ENCODE measurements at places on chromosomes 2 and 18.

DNA sequence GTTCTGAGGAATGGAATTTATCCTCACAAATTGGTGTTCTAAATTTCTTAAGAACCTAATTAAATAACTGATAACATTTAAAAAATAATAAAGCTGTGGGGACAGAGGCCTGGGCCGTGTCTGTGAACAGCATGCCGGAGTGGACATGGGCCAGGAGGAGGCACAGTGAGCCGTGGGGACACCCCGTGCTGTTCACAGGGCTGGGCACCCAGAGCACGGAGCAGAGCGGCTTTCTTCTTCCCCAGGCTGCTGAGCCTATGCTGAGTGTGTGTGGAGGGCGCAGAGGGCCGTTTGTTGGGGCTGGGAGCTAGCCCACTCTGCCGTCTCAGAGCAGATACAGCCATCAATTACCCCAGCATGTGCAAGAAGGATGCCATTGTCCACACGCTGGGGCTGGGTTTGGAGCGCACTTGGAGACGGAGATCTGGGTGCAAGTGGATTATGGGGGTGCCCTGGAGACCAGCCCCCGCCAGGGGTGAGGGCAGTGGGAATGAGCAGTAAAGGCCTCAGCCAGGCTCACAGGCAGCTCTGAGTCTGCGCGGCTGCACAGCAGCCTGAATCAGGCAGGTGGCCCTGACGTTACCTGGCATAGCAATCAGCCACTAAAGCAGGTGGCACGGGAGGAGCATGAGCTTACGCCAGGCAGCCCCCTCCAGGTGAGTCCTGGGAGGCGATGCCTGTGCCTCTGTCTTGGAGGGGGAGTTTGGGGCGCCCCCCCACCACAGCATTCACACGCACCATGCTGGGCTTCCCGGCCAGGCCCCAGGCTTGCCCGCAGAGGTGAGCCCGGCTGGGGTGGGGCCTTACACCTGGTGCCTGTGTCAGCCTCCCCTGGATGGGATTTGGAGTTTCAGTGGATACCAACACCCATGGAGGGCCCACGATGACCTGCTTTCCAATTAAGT lies 52.1 kb upstream of the SLC66A3 start:
- no peak for DNase-seq

DNA sequence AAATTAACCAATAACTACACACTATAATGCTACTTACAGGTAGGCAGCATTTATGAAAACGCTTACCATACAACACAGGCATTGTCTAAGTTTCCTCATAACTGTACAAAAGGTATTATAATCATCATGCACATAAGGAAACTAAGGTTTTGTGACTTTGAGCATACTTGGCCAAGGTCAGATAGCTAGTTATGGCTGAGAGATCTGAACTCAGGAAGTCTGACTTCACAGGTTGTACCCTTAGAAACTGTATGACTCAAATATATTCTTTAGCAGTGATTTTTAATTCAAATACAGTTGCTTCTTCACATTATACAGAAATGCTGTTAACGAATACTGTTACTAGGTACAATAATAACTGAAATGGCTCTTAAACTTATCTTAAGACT lies 89.3 kb downstream of the TRIP12 start:
- DNase-seq = peak; percentile 15

- DNase-seq = no peak
Observed at GRCh38 chr18:25097057-25097456, 254.9 kb downstream of the ZNF521 start.

GRCh38 chr2:46848447-46848846 lies 67.2 kb downstream of the MCFD2 start:
- no peak for DNase-seq

DNA sequence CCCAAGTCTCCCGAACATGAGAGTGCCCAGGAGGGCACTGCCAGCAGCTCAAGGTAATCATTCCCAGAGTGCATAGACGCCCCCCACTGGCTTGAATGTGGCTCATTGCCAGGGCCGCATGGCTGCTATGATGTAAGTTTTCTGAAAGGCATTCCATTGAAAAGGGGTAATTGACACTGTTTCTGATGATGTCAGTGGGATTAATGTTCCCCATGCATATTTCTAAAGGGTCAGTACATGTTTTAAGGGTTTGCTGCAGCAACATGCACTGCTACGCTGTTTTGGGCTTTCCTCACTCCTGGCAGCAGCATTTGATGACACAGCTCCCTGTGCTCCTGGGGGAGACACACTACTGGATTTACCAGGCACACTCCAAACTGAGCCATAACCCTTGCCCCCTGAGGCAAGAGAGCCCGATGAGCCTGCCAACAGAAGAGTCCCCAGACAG lies 36.7 kb downstream of the KIAA2012 start:
- no peak for DNase-seq

DNA sequence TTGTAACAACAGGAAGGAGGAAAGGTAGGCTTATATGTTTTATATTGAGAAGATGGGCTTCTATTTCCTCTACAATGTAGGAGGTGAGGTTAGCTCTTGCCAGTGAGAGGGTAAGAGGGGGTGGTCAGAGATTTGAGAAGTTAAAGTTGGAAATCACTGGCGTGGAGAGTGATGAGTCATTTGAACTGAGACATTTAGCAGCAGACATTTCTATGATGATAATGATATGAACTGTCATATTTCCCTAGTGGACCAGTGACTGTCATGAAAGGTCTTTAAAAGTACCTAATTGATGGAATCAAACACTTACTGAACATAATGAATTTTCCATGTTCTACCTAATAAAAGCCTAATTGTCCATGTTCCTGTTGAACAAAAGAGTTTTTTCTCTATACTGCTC lies 126.1 kb downstream of the FAM161A start:
- no peak for DNase-seq

DNA sequence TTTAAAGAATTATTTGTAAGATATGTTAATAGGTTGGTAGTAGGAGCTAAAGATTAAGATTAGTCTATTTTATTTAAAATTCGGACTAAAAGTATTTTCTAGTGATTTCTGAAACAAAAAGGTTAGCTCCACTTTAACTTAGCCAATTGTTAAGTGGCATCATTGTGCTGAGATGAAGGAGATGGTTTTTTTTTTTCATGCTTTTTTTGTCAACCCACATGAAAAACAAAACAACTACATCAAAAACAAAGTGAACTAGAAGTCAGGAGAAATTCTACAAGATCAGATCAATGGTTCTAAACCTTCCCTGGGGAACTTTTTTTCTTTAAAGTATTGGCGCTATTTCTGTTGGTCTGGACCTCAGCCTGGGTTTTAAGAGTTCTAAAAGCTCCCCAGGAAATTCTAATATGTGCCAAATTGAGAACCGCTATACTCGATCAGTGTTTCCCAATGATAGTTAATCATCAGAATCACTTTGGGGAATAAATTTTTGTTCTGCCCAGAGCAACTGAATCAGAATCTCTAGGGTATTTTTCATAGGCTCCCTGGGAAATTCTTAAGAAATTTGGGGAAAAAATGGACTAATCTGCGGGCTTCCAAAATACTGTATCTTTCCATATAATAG lies 2.3 kb downstream of the ZC3H6 start:
- DNase-seq = peak; percentile 7

DNA sequence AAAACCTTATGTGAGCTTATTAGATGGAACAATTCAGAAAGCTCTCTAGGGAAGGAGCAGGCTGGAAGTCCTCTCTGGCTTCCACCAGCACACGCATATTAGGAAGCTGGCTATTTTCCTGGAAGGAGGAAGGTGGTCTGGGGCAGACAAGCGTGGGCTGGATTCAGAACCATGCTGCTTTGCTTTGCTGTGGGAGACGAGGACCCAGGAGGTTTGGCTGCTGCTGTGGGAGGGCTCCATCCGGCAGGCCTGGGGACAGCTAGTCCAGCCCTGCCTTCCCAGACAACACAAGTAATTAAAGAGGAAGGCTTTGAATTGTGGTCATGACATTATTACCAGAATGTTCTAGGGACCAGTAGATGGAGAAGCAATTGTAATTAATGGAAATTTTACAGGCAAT lies 238.8 kb upstream of the MYT1L start:
- no peak for DNase-seq

DNA sequence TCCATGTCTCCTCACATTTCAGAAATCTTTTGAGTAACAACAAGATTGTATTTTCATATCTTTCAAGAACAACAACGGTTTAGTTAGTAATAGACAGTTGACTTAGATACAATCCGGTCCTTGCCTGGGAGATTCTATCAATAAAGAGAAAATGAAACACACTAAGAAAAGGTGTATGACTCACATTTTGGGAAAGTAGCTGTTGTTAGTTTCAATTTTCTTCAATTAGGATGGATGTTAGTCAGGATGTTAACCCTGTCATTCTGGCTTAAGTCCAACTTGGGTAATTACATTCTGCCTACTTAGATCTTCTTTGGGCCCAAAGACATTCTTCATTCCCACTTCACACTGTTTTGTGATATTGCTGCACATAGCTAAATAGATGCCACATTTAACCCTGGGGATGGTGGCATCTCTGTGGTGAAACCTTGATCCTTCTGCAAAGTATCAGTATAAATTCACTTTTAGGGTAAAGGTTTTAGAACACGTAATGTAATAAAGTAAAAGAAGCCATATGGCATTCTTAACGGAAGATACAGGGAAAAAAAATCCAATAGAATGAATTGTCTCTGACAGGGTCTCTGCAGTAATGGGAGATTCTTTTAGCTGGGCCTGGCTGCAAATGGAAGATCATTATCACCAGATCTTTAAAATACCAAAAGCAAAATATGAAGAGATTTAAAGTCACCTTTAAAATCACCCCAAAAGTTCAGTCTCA lies 365.5 kb downstream of the FIGN start:
- no peak for DNase-seq

DNA sequence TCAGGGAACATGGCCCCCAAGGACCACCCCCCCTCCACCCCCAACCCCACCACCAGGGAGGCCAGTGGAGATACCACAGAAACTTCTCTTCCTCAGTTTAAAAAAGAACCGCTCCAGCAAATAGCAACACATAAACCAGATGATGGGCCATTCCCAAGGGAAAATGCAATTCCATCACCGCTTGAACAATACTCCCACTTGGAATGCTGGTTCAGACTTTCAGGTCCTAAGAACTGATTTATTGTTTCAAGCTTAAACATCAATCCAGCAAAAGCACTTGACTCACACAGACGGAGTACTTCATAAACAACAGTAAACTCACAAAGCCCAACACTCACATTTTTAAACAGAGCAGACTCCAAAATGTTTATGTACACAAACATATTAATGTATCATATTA lies 6.9 kb downstream of the HDAC4 start:
- DNase-seq = no peak

- DNase-seq = no peak
Observed at GRCh38 chr2:35463805-35464596, 891.6 kb upstream of the CRIM1 start.

GRCh38 chr2:181851726-181852125 lies 39.8 kb upstream of the ITPRID2 start:
- DNase-seq = no peak

GRCh38 chr2:217839073-217839749 lies 163.6 kb downstream of the TNS1 start:
- DNase-seq = no peak

DNA sequence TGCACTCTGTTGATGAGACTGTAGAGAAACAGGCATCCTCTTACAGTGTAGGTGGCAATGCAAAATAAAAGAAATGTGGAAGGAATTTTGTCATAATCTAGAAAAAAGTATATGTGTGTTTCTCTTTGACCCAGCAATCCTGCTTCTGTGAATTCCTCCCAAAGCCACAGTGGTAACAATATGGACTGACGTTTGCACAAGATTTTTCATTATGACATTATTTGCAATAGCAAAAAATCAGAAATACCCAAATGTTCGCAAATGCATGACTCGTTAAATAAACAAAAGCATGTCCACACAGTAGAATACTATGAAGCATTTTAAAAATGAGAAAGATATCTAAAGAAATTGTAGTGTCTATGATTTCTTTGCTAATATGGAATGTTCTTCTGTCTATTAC lies 255.2 kb upstream of the NRP2 start:
- DNase-seq = no peak

GRCh38 chr18:55324166-55324565 lies 263.8 kb downstream of the TCF4 start:
- DNase-seq = no peak

DNA sequence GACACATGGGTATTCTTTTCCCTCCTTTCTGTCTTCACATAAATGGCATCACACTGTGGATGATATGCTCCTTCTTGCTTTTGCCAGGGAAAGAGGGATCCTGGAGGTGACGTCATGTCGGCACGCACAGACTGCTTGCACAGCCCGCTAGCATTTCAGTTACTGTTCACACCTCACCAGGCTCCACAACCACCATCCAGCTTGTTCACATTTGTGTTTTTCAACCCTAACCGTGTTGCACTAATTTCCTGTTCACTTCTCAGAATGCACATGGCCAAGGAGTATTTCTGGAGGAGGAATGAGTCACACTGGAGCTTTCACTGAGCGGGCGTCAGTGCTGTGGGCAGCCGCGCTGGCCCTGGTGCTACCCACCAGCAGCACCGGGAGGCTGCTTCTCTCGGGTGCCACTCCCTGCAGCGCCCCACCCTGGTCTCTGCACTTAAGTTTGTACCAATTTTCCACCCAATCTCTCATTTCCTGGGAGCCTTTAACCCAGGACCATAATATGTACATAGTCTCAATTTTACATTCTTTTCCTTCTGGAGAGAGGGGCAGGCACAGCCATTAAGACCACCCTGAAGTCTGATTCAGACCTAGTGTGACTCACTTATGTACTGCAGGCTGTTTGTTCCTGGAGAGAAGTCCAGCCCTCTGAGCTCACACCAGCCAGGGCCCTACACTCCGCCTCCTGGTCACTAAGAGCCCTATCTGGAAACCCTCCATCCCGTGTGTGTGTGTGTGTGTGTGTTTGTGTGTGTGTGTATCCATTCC lies 65.1 kb downstream of the MBP start:
- peak; percentile 81 for DNase-seq

DNA sequence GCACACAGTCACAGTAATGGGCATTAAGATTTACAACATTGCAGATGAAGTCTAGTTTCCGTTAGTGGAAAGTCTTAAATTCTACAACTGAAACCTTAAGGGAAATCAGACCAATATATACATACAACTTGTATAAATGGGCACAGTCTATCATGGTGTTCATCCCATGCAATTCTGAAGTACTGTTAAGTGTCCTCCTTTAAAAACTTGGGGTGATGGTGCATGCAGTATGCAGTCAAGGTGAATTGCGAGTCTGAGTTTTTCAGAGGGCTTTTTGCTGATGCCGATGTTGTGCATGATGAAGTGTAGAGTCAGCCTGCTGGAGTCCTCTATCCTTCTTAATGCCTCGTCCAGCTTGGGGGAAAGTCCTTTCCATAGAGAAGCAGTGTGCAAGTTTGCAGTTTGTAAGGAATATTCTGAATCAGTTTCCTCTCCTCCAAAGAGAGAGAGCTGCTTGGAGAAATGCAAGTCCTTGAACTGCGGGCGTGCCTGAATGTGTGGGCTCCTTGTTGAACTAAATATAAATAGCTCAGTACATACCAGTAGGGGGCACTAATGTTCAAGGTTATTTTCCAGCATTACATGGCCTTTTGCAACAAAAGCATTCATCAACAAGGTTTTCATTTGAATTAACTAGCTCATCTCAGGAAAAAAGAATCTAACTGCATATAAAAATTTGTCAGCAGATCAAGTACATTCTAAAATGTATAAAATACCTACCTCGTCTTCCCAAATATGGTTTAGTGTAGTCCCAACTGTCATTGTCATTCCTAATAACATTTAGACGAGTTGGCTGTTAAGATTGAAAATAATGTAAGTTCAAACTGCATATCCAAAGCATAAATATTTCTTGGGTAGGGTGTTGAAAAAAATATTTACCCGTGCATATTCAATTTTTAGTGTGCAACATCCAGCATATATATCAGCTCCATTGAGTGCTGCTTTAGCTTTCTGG lies 21.3 kb downstream of the HNRNPLL start:
- DNase-seq = peak; percentile 86

GRCh38 chr2:224966613-224967012 lies 75.7 kb downstream of the DOCK10 start:
- DNase-seq = no peak

Data from CD4-positive, alpha-beta T cell treated with Interleukin-10 for 1 hour (primary cell).